ENCODE measurements at places on chromosomes 16 and 17.

- DNase-seq = no peak
These were observed 6.8 kb upstream of the MPRIP start for GRCh38 chr17:17035490-17035889.

DNA sequence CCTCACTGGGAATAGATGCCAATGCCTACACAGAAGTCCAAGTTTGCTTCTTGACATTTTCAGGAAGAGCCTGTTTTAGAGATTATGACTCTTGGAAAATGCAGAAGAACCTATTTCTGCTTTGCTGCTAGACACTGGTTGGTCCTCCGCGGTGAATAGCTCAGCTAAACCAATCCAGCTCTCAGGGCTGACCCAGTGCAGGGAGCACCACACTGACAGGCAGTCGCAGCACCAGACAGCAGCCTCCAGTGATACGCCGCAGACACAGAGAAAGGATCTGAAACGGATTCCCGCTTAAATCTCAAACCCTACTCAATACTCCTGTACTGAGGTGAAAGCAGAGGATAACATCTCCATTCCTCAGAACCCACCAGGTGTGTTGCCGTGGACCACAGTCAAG, 183.4 kb downstream of the ENGASE start:
- no peak for DNase-seq

GRCh38 chr17:9116861-9117568, 95.7 kb downstream of the NTN1 start:
- DNase-seq = no peak

DNA sequence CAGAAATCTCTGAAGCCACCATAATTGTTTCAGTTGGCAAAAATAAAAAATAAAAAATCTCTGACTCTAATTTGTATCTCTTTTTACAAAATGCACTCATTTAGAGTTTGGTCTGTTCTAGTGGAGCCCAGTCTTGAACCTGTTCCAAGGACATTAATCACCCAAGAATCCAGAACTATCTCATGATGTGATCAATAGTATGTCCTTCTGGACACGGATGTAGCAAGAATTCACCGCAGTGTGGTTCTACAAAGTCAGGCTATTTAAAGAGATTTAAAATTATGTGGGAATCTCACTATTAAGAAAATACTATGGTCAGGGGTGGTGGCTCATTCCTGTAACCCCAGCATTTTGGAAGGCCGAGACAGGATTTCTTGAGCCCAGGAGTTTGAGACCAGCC, 21.8 kb upstream of the ANKFN1 start:
- no peak for DNase-seq

GRCh38 chr17:6023036-6023831, 46.9 kb upstream of the WSCD1 start:
- no peak for DNase-seq

GRCh38 chr16:69909043-69909442, 42.1 kb upstream of the CLEC18A start:
- no peak for DNase-seq

GRCh38 chr16:31487720-31488467, 5.0 kb downstream of the SLC5A2 start:
- DNase-seq = no peak

All from kidney capillary endothelial cell (primary cell).